ENCODE measurements at places on chromosomes 6 and 20.
A peak's percentile ranks its signal among the peaks of the same experiment; 100 is the strongest.

DNA sequence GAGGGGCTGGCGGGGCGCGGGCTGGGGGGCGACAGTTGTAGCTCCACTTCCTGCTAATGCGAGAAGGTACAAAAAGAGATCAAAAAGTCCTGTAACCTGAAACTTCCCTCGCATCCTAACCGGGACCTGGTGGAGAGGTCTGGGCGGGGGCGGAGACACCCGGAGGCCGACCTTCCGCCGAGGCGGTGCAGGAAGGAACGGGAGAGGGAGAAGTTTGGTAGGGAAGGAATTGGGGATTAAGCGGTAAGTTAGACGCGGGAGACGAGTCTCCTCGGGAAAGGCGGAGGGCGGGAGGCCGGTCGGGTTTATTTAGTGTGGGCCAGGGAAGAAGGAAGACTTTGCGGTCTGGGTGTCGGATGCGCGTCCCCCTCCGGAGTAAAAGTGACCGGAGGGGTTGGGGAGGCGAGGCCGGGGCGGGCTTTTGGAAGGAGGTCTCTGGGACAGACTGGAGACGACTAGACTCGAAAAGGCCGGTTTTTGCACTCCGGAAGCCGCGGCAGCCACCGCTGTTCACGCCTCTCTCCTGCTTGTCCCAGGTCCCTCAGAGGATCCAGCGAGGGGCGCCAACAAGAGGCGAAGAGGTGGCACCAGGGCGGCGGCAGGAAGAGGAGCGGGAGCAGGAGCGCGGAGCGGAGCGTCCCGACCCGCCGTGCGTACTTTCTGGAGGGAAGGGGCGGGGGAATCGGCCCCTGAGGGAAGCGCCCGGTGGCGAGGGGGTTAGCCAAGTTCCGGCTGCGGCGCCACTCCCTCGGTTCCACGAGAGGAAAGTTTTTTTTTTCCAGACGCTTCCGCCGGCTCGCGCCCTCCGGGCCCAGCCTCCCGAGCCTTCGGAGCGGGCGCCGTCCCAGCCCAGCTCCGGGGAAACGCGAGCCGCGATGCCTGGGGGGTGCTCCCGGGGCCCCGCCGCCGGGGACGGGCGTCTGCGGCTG, 734 bp downstream of the TPBG start:
- peak; percentile 38 for DNase-seq

DNA sequence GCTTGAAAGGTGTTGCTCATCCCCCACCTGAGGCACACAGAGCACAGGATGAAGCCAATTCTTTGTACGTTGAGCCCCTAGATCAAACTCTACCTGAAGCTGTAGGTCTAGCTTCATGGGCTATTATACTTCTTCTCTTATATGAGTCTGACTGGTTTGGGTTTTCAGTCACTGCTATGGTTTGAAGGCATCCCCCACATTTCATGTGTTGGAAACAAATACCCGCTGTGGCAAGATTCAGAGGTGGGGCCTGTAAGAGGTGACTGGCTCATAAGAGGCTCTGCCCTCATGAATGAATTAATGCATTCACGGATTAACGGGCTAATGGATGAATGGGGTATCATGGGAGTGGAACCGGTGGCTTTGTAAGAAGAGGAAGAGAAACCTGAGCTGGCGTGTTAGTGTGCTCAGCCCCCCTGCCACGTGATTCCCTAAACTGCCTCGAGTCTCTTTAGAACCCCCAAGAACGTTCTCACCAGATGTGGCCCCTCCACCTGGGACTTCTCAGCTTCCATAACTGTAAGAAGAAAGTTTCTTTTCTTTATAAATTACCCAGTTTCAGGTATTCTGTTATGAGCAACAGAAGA, 39.2 kb downstream of the PREX1 start:
- DNase-seq: no peak

DNA sequence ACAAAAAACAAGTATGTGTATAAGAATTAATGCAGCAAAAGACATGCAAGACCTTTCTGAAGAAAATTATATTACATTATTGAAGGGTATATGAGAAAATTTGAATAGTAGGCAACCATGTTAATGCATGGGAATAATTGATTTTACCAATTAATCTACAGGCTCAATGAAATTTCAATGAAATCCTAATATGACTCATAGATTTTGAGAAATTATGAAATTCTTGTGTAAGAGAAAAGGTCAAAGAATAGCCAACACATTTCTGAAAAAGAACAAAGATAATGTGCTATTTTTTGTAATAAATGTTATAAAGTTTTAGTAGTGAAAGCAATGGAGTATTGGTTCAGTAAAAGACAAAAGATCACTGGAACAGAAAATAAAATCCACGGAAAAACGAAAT, 18.4 kb downstream of the TSBP1 start:
- DNase-seq: no peak

GRCh38 chr6:90816764-90817163, 229.9 kb upstream of the MAP3K7 start:
- DNase-seq: no peak

- no peak for DNase-seq
These were observed 161.3 kb downstream of the SOX4 start for GRCh38 chr6:21754891-21755290.

Measured in NCI-H1092 (cell line).